Epithelial cell of proximal tubule (primary cell): ENCODE measurements at places on chromosomes 7 and 10. TPM values are rescaled to one million over a fixed set of nuclear protein-coding genes. Genes with fewer than 3 reads are reported as not detected.

CACNB2 gene
- total RNA-seq: not detected in 2 replicates

HOXA2 gene
- total RNA-seq: 0.69 and 2.0 TPM in 2 replicates

SFXN3 gene
- total RNA-seq: 47.6 and 49.5 TPM in 2 replicates

VPS37D gene
- total RNA-seq: 4.1 and 12.2 TPM in 2 replicates

LUC7L2 gene
- total RNA-seq: 47.5 and 56.0 TPM in 2 replicates

MRLN gene
- total RNA-seq: not detected in 2 replicates

DNA sequence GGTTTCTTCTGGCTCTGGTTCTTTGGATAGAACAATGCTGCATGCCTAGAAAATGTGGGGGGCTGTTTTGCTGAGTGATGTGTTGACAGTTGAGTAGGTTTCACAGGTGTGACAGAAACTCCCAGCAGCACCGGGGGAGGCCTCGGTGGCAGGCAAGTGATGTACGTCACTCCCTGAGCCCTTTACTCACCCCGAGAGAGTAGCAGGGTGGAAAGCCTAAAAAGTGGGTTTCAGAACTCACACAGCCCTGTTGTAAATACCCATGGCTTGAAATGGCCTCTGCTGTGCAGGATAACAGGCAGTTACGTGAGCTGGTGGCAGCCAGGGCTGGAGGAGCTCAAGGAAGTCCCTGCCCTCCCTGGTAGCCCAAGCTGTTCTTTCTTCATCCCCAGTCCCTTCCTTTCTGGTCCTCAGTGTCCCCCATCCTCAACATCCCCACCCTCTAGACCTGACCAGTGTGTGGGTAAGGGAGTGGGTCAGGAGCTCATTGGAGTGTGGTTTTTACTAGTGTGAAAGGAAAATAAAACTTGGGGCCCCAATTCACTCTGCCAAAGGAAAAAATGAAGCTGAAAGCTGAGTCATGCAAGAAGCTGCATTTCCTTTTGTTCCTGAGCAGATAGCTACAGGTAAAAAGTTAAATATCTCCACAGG is 258.1 kb downstream of the STK31 start:
- DNase-seq: no peak

DNA sequence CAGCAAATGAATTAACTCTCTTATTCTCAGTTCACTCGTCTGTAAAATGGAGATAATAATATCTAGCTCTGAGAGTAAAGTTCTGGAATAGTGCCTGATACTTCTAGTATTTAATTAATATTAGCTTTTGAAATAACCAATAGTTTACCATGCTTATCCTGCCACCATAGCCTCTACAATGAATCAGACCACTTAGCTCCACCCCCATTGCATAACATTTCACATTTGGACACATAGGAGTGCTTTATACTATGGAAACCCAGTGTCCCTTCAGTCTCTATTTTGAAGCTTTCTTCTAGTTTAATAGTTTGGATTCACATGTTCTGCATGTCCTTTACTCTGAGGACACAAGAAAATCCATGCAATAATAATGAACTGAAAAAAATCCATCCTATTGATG is 427.3 kb upstream of the C7orf33 start:
- no peak for DNase-seq

DNA sequence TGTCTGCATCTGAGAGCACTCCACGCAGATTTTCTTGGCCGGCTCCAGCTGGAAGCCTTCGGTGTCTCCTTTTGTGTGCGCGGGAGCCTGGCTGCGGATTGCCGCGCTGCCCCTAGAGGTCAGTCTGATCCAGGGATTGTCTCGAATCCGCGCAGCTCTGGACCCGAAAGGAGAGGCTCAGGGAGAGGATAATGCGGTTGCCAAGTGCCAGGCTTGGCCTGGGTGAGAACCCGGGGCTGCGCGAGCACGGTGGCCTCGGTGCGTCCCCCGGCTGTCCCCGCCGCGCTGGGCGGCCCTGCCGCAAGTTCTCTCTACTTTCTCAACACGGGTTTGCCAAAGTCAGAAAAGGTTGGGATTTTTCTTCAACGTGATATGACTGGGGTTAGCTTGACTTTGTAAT is 140.9 kb downstream of the ADCYAP1R1 start:
- DNase-seq: no peak

DNA sequence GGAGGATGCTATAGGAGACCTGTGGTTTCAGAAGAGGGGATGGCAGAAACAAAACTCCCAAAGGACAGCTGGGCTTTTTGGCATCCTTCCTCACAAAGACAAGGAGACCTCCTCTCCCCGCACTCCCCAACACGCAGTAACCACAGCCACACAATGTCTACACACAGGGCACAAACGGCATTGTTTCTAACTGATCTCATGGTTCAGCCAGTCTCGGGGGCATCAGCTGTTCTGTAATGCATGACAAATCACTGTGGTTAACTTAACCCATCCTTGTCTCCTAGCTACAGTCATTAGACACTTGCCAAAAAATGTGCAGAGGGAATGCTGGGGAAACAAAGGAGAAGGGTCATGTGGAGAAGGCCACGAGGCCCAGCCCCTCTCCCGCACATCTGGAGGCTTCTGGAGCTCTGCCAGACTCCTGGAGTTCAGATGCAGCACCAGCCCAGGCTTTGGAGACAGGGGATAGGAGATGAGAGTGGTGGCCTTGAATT is 7.6 kb upstream of the ADAMTS14 start:
- peak; percentile 97 for DNase-seq

- no peak for DNase-seq
Measured at GRCh38 chr10:23493711-23494110, 54.8 kb downstream of the OTUD1 start.

DNA sequence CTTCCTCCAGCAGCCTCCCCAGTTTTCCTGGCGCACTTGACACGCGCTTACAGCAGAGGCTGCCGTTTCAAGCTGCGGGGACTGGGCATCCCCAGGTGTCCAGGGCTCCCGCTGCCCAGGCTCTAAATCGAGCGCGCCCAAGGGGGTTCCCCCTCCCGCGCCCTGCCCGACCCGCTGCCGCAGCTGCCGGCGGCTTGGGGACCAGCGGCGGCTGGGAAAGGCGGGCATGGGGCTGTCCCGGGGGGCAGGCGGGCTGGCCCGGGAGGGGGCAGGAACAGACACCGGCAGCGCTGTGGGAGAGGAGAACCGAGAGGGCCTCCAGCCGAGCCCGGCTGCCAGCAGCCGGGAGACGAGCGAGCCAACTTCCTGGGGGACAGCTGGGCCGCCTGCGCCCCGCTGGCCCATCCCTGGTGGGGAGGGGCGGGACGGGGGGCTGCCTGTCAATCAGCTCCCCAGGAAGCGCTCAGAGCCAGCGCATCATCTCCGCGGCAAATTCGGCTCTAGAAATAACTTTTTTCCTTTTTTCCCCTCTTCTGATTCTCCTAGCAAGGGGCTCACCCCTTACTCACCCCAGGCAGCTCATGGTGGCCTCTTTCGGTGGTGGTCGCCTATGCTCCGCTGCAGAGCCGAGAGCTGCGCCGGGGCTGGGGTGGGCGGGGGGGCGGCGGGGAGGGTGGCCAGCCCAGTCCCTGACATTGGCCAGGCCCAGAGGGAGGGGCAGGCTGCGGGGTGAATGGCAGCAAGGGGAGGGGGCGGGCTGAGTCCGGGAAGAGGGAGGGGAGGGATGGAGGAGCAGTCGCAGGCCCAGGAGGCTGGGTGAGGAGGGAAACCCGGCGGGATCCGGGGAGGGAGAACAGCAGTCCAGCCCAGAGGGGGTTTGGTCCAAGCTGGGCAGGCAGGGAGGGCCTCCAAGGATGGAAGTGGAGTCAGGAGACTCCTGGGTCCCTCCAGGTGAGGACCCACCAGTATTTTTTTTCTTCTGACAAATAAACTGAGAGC is 14.7 kb downstream of the GRID2IP start:
- DNase-seq: no peak

GRCh38 chr10:78304091-78305045 is 270.7 kb downstream of the RPS24 start:
- DNase-seq: no peak

DNA sequence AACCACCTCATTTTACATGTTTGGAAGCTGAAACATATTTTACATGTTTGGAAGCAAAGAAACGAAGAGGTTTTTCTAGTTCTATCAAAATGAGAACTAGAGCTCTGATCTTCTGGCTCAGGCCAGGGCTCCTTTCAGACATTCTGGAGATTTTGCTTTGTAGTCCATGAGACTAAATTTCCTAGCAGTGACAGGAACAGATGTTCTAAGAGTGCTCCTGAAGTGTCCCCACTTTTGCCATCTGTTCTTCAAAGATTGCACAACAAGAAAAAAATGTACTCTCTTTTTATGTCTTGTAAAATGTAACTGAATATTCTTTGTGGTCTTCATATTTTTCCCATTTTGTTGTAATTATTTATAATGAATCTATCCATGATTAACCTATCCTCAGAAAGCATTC is 196.4 kb upstream of the PCLO start:
- no peak for DNase-seq

GRCh38 chr10:120115959-120116358 is 223.4 kb downstream of the SEC23IP start:
- DNase-seq: peak; percentile 30

GRCh38 chr7:74453322-74454011 is at the start of gene GTF2IRD1:
Gene GTF2IRD1 (plus strand): TSS chr7:74453906. CDS start chr7:74508081, 54,175 bp downstream.
- DNase-seq: no peak

- no peak for DNase-seq
Measured at GRCh38 chr7:86904949-86905834, 154.3 kb downstream of the ELAPOR2 start.

- no peak for DNase-seq
Measured at GRCh38 chr10:80487791-80488538, 33.9 kb downstream of the TSPAN14 start.

- no peak for DNase-seq
Measured at GRCh38 chr7:64888561-64888900, 14.5 kb upstream of the ZNF273 start.

DNA sequence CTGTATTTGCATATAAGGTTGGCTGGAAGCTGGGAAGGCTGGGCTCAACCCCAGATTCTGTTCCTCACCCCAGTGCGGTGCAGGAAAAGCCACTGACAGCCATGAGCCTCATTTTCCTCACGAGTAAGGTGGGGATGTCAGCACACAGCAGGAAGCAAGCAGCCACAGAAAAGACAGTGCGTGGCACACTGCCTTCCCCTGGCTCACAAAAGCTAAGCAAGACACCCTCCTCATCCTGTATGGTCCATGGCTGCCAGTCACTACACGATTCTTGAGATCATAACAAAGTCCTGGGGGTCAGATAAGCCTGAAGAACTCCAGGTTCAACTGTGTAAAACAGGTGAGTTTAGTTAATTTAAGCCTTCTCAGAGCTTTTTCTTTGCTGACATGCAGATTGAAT is 28.9 kb upstream of the DDC start:
- DNase-seq: no peak

DNA sequence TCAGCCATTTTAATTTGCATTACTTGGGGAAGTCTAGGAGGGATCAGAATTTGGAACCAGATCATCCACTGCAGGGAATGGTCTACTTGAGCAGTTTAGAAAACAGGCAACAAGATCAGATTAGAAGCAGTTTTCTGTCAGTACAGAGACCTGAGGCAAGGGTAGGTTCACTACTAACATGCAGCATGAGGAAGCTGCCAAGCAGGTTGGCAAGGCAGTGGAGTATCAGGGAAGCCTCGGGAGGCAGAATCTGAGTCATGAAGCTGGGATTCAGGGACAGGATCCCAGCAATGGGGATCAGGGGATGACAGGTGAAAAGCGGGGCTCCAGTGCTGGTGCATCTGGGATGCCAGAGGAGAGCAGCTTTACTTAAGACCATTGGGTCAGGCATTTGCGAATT is 28.1 kb downstream of the ENO4 start:
- DNase-seq: no peak

- DNase-seq: no peak
Measured at GRCh38 chr10:132848951-132849545, 63.1 kb upstream of the NKX6-2 start.

DNA sequence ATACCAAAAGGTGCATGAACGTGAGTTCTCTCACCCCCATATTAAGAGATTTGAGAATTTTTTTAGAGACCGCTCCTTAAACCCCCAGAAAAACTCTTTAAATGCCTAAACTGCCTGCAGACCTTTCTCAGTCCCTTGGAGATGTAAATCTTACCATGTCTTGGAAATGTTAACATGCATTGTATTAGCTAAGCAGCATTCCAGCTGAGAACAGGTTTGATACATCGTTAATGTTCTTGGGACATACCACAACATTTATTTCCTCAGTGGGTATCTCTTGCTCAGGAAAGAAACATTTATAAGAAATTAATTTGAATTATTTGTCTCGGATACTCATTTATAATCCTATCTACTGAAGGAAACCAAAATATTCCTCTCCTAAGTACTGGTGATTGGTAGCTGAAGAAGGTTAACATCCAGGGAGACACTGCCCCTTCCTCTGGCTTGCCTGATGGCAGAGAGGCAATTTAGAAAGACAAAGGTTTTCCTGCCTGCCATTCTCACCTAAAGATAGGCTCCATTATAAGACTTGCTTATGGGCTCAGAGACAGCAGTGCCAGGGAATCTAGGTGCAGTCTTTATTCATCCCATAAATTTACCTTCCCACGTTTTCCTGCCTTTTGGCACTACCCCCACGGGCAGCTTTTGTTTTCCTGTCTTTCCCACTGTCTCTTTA is 141.2 kb downstream of the COBL start:
- no peak for DNase-seq

DNA sequence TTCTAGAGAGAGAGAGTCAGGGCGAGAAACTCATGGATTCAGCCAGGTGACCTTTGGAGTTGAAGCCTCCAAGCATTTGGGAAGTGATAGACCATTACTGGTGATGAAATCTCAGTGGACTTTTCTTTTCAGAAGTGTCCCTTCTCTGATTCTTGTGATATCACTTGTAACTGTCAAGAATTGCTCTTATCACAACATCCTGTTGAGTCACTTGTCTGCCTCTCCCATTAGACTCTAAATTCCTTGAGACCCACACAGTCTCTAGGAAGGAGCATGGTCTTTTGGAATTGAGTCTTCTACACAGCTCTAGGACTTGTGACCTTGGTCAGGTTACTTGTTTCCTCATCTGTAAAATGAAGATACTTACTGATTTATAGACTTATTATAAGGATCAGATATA is 81.0 kb downstream of the CFAP58 start:
- no peak for DNase-seq

GRCh38 chr10:91683975-91684374 is 51.1 kb upstream of the PPP1R3C start:
- peak; percentile 91 for DNase-seq

GRCh38 chr10:92697663-92698511 is 8.1 kb downstream of the HHEX start:
- DNase-seq: no peak

DNA sequence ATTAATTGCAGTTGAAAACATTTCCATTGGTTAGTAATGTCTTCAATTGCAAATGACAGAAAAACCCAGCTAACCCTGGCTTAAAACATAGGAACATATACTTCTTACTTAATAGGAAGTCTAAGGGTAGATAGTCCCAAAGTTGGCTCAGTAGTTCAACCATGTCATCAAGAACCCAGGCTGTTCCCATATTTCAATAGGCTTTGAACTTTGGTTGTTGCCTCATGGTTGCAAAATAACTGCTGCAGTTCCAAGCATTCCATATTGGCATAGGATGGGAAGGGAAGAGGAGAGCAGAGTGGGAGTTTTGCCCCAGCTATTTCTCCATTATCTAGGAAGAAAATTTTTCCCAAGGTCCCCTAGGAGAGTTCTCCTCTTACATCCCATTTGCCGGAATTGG is 81.4 kb upstream of the EEPD1 start:
- no peak for DNase-seq

GRCh38 chr7:66267249-66267648 is 62.1 kb downstream of the TPST1 start:
- peak; percentile 84 for DNase-seq

GRCh38 chr7:48182718-48183369 is 11.6 kb downstream of the ABCA13 start:
- no peak for DNase-seq
